ENCODE measurements at places on chromosomes 7 and 10. TPM values are rescaled to one million over a fixed set of nuclear protein-coding genes. Genes with fewer than 3 reads are reported as not detected.
A peak's percentile ranks its signal among the peaks of the same experiment; 100 is the strongest.

DNA sequence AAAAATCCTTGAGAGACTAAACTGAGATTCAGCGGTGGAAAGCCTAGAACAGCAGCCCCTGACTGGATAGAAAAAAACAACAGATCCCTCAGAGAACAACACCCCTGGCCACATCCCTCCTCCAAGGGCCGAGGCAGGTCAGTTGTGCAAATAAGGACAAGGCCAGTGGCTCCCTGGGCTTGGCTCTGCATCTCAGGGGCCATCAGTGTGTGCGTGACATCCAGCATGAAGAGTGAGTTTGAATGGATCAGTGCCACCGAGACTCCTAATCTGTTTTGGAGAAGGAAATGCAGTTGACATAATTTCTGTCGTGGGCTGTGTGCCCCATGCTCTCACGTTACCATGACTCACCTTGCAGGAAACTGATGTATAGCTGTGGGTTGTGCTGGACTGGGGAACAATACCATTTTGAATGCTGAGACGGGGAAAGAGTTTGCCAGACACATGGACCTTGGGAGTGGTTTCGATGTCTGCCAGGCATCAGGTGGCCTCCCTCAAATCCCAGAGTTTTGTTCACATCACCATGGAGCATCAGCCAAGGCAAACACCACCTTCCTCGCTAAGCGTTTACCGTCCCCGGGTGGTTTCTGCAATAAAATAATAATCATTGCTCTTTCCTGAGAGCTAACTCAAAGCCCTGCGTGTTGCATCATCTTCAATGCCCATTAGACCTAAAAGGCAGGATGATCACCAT, 153.2 kb upstream of the FZD8 start:
- DNase-seq, result peak; percentile 30

Gene MYOZ1
- total RNA-seq, result not detected

DNA sequence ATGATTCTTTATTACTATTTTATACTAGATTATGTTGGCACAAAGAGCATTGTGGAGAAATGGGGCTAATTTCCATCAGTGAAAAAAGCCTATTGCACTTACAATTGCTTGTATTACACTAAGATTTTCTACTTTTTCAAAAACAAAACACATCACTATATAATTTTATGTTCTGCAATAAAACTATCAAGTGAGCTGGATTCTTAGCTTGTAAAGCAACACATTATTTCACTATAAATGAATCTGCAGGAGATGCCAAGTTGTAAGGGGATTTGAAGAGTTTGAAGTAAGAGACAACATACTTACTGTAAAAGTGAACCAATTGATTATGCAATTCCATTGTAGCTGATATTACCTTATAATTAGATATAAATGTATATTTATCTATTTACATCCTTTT, 333.3 kb upstream of the SEMA3D start:
- no peak for DNase-seq

- no peak for DNase-seq
Measured at GRCh38 chr7:20776214-20776911, 10.3 kb downstream of the SP8 start.

Gene CRHR2
- total RNA-seq, result not detected

Gene CDNF
- 2.4 TPM for total RNA-seq

Gene PCLO
- 9.1 TPM for total RNA-seq

DNA sequence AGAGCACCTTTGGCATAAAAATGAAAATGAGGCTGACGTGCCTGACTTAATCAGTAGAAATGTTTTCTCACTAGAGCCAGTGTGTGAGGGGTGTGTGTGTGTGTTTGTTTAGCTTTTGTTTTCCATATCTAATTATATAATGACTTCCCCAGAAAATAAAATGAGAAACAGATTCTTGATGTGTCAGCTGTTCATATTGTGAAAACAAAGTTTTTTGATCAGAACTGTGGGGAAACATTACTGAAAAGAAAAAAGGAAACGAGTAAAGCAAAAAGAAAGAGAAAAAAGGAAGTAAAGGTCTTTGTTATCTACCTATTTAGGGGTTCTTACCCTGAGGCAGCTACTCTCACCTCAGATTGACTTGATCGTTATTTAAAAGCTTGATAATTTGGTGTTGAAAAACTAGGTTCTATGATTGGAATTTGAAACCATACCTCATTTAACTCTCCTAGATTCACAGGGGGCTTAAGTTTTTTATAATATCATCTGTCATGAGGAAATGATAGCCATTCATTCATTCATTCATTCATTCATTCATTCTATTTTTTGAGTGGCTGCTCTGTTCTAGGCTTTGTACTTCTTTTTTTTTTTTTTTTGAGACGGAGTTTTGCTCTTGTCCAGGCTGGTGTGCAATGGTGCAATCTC, 58.0 kb downstream of the CREM start:
- DNase-seq, result no peak

Gene GNAI1
- total RNA-seq, result 14.7 TPM

DNA sequence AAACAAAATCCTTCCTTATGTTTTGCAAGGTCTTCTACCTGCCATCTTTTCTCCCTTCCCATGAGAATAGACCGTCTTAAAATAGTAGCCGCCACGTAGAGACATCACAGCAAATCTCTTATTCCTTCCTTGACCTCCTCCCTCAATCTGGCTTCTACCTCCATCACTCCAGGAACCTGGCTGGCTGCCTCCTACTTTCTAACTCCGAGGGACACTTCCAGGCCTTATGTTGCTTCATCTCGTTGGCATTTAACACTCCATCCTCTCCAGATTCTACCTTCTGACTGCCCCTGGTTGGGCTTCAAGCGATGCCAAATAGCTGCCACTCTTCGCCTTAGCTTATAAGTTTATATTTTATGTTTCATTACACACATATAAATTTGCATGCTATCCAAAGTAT, 26.4 kb upstream of the CALN1 start:
- no peak for DNase-seq

DNA sequence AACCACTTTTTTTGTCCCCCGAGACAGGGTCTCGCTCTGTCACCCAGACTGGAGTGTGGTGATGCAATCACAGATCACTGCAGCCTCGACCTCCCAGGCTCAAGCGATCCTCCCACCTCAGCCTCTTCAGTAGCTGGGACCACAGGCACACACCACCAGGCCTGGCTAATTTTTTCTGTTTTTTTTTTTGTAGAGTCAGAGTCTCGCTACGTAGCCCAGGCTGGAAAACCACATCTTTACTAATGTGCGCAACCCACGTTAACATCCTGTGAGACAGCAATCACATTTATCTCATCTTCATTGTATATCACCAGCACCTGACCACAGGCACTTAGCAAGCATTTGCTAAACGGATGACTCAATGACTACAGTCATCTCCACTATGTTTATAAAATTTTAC, 77.8 kb upstream of the ATP6V0A4 start:
- no peak for DNase-seq

DNA sequence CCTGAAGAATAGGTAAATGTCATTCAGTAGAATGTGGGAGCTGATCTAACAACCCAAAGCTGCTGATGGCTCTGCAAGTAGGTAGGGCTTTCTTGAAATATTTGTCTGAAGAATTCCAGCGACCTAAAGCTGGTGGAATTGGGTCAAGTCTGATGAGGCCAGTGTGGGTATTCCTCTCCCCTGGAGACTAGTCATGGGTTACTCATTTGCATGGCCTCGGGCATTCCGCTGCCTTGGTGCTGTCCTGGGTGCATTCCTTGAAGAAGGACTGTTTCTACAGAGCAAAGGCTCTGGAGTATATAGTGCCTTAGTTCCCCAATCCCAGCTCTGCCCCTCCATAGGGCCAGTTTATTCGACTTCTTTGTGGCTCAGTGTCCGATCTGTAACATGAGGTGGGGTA, 19.2 kb downstream of the PDK4 start:
- DNase-seq, result peak; percentile 1

Gene NRG3
- total RNA-seq, result 35.3 TPM

Gene CYP26C1
- 0.39 TPM for total RNA-seq

Gene C10orf62
- total RNA-seq, result 1.5 TPM

DNA sequence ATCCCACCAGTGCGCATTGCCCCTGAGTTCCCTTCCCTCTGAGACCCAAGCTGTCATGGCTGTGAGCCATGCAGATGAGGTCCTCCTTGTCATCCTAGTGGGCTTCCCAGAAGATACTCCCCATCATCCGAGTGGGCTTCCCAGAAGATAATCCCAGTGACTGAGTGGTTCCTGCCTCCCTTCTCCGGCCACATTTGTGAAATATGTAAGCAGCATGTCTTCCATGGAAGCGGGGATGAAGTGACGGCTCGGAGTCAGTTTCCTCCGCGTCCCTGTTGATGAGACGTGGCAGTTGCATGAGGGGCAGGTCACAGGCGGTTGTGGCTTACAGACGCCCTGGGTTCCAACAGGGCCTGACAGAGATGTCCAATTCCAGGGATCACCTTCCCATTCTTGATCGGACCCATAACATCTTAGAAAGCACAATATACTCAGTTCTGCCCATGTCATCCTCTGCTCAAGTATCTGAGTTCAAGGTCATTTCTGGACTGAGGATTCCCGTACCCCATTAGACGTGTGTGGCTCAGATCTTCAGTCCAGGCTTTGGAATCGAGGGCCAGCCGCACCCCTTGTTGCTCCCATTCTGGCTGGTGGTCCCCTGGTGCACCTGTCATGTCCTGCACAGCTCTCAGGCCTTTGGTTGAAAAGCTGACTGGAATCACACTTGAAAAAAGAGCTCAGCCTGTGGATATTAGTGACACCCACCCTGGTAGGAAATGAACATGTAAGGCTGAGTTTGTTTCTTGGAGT, 166.9 kb downstream of the PTPRN2 start:
- DNase-seq, result no peak

- DNase-seq, result no peak
Measured at GRCh38 chr7:82595176-82595575, 151.6 kb upstream of the CACNA2D1 start.

- no peak for DNase-seq
Measured at GRCh38 chr10:13787015-13787421, 200.3 kb downstream of the PRPF18 start.

Gene SLC16A9
- total RNA-seq, result 2.2 TPM

- no peak for DNase-seq
Measured at GRCh38 chr10:48632166-48632565, 27.3 kb upstream of the ARHGAP22 start.

Gene HOXA6
- total RNA-seq, result 12.4 TPM

- no peak for DNase-seq
Measured at GRCh38 chr10:103871006-103871405, 15.6 kb upstream of the SH3PXD2A start.

DNA sequence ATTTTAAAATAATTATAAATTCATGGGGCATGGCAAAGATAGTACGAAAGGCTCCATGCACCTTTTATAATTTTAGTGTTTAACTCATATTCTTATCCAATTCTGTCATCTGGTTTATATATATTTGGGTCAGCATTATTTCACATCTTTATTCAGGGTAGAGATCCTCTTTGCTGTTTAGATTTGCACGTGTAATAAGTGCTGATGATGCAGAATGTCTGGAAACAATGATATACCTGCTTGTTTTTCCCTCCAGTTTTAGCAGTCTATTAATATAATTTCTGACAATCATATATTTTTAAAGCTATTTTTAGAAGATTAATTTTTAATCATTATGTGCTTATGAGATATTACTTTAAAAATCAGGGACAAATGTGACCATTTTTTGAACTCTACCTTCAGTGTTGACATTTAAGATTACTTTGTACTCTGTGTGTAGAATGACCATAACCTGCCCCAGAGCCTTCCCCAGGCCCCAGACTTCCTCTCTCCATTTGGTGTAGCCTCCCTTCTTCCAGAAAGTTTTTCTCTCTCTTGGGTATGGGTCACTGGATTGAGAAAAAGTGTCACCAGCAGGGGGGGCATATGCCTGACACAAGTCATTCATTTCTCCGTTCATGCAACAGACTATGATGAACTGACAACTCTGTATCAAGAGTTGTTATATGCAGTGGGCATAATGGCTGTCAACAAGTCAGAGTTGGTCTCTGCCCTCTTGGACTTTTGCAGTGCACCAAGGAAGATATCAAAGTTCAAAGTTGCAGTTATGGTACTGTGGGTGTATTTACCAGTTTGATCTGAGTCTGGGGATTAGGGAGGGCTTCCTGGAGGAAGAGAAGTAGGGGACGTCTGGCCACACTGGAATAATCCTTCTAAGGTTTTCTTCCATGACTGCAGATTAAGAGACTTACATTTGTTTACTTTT, 192.6 kb upstream of the CCDC6 start:
- peak; percentile 57 for DNase-seq

GRCh38 chr10:24215603-24216002, 6.7 kb downstream of the KIAA1217 start:
- no peak for DNase-seq

DNA sequence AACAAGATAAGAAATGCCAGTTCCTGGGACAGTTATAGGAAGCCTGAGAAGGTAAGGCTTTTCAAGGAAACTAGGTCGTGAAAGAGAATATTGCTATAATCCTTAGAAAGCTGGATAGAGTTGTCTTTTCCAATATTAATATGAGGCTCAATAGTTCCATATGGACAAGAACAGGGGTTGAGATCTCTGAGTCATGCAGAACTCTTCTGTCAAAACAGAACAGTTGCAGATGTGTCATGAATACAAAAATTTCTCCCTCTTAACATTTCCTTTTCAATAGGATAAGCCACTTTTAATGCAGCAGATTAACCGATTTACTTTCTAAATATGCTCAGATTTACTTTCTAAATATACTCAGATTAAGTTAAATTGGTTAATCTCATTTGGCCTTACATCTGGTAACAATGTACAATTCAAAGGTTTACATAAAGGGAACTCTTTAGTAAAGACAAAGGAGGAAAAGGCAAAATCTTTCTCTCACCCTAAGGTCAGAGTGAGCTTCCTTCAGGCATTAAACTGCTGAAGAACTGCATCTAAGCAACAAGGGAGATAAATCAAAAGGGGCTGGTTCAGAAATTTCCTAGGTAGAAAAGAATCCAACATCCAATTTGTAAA, 104.7 kb upstream of the PCDH15 start:
- no peak for DNase-seq

GRCh38 chr7:117094457-117094856, 141.2 kb downstream of the ST7 start:
- no peak for DNase-seq

DNA sequence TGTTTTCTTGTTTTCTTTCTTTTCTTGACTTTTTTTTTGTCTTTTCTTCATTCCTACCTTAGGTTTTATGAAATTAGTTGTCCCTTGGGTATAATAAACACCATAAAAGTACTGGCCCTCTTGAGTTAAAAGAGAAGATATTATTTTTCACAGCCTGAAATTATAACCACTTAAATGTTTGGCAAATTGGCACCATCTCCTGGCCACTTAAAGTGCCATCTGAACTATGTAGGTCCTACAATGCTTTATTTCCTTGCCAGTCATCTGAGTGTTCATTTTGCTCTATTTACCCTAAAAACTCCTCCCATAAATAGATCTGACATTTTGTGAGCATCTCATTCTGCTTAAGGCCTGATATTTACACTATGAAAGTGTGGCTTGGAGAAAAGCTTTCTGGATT, 98.9 kb upstream of the PRKCQ start:
- no peak for DNase-seq

GRCh38 chr7:103843689-103844480, 145.6 kb downstream of the RELN start:
- no peak for DNase-seq

- no peak for DNase-seq
Measured at GRCh38 chr7:630539-630938, 96.0 kb upstream of the DNAAF5 start.

Gene MBL2
- total RNA-seq, result not detected

All from Calu3 (cell line).